ENCODE measurements at places on chromosomes 7 and 10.
A peak's percentile ranks its signal among the peaks of the same experiment; 100 is the strongest.

DNA sequence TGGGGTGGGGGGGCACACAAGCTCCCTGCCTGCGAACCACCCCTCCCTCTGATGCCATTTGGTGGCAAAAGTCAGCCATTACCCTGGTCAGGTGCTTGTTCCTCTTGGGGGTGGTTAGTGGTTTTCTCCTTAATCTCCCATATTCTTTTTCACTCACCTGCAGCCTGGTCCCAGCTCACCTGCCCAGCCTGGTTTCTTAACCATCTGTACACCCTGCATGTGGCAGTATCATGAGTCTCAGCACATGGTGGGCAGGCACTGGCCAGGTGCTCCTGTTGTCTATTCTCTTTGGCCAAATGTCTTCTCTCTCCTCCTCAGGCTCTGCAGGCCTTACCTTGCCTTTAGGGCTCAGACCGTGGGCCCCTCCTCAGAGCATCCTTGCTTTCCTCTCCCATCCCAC lies 30.5 kb downstream of the OGDH start:
- DNase-seq = no peak

DNA sequence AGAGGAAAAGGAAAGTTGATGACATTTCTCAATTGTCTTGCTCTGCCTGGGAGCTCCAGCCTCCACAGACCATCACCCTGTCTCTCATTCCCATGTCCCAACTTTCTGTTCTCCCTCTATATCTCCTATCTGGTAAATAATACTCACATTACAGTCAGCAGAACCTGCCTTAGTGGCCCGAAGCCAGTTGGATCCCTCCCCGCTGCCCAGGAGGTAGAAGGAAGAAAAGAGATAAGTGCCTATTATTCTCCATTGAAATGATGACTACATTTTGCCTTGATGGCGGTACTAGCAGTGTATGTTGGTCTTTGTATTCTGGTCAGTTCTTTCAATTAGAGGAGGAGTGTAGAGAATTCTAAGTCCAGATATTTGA lies 91.9 kb downstream of the CSTF2T start:
- no peak for DNase-seq

DNA sequence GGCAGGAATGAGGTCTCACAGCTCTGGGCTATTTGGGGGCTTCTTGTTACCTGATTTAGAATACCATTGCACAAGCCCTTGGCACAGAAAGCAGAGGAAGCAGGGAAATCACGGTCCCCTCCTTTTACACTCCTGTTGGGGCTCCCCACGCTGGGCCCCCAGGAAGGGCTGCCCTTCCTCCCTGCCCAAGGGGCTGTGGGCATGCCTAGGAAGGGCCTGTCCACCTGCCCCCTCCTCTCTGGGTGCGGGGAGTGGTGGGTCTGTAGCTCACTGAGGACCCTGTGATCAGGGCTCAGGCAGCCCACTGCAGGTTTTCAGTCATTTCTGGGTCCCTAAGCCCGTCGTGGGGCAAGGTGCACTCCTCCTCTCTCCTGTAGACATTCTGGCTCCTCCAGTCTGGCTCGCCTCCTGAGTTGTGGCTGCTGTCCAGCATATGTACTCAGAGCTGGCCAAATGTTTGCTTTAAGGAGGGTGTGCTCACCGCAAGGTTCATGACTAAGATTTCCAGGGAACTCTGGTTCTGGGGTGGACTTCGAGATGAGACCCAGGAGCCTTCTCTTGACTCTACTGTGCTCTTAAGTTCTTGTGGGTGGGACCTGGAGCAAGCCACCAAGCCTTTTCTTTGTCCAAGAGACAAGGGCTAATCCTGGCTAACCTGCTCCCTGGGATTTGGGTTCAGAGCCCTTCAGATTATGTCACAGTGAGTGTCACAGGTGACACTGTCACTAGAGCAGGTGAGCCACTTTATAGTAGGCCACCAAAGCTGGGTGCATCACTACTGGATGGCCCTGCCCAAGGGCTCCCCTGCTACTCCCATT lies 56.0 kb downstream of the TACR2 start:
- no peak for DNase-seq

- DNase-seq = peak; percentile 26
Measured at GRCh38 chr10:14010101-14010558, 320.6 kb downstream of the FRMD4A start.

DNA sequence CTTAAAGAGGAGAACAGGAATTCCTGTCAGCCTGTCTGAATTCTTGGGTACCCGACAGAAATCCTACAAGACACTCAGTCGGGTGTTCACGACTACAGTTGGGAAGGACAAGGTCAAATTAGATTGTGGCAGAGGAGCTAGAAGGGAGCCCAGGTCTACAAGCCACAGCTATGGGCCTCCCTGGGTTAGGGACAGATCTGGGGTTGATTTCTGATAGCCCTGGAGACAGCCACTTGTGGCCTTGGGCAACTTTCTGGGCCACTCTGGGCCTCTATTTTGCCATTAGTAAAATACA lies 39.7 kb upstream of the ANTXRL start:
- no peak for DNase-seq

DNA sequence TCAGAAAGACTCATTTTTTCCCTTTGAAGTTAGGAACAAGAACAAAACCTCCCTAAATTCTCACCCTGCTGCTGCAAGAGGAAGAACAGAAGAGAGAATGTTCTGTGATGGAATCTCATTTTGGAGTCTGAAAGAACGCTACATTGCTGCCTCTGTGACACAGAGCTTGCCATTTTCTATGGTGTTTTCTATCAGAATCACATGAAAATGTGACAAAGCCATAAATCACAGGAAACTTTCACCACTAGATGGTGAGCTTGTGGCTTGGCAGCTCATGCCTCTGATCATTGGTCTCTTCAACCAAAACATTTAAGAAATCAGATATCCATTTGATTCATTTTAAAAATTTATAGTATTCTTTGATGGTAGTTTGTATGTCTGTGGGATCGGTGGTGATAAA lies 82.9 kb downstream of the CADPS2 start:
- DNase-seq = no peak

DNA sequence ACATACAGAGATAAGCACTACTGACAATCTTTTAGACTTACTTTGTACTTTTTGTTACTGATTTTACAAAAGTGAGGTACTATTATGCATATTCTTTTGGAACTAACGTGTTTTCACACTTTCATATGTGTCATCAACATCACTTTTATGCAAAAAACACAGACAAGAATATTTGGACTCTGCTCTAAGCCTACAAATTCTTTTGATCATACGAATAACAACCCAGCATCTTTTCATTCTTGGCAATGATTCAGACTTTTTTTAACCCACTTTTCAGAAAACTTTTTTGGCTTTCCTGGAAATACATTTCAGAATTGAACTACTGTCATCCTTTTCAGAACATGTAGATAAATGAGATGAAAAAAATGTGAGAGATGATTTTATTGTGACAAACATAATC lies 30.2 kb downstream of the USP6NL start:
- no peak for DNase-seq

GRCh38 chr7:99146979-99147378 lies 3.1 kb upstream of the SMURF1 start:
- no peak for DNase-seq

DNA sequence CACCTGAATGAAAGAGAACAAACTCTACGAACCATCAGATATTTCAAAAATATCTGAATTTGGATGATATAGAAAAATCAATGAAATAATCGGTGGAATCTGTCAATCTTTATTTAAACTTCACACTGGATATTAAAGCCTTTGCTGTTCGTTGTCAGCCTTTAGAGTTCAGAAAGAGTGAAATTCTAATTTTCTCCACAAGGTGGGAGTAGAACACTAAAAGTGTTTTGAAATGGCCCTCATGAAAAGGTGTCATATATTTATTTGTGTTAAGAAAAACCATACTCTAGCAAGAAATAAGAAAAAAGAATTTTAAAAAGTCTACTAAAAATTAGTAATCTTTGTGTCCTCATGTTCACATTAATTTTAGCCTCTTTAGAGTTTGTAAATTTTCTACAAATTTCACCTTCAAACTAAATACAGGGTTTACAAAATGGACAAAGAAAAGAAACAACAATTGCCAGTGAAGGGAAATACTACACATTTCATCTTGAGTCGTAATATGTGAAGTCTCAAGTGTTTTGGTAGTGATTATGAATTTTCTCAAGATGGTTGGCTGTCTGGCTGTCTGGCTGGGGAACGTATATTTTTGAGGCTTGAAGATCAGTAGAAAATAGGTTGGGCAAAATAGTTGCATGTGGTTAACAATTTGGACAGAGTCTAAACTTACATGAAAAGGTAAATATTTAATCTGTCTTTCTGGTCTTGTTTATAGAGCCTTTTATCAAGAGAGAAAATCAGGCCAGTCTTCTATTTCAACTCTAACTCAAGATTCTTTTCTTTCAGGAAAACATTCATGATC lies 43.7 kb downstream of the DNAJB9 start:
- peak; percentile 58 for DNase-seq

DNA sequence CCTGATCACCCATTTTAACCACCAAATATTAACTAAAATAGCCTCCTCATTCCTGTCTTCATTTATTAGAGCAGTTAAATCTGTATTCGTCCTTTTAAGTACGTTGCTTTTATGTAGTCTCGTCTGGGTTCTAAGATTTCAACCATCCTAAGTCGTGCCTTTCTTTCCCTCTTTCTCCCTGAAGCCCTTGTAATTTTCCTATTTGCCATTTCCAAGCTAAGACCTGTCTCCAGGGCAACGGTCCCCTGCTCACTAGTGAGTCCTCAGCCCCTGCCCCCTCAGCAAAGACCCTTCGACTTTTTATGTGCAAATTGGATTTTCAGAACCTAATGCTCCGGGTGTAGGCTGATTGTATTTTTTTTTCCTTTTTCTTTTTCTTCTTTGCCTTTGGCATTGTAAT lies 16.1 kb upstream of the MEST start:
- no peak for DNase-seq

- DNase-seq = no peak
Measured at GRCh38 chr7:43117861-43118260, 5.4 kb downstream of the HECW1 start.

GRCh38 chr7:11698384-11698871 lies 133.6 kb downstream of the THSD7A start:
- DNase-seq = no peak

All from NCI-H510A treated with DMSO at 0.1 percent for 48 hours (cell line).